ENCODE measurements at places on chromosomes 6 and 20. TPM values are rescaled to one million over a fixed set of nuclear protein-coding genes. Genes with fewer than 3 reads are reported as not detected.

LKAAEAR1 gene
- total RNA-seq, result not detected

TMC2 gene
- not detected for total RNA-seq

TENT5A gene
- 8.0 TPM for total RNA-seq

PRRT1 gene
- total RNA-seq, result not detected

ZNF831 gene
- total RNA-seq, result not detected

SLC52A3 gene
- 0.59 TPM for total RNA-seq

Data from mammary microvascular endothelial cell (primary cell).